ENCODE measurements at places on chromosomes 6 and 20.

DNA sequence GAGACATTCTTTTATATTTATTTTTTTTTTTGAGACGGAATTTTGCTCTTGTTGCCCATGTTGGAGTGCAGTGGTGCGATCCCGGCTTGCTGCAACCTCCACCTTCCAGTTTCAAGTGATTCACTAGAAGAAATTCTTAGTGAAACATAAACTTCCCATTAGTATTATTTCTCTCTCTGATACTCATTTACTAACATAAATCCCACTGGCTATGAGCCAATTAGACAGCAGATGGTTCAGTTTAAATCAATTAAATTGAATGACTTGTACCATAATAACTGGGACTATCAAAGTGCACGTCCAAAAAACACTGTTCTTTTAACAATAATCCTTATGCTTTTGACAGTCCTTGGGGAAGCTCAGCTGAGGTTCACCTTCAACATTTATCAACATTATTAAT is 111.2 kb upstream of the PTCHD4 start:
- DNase-seq, result peak; percentile 93

DNA sequence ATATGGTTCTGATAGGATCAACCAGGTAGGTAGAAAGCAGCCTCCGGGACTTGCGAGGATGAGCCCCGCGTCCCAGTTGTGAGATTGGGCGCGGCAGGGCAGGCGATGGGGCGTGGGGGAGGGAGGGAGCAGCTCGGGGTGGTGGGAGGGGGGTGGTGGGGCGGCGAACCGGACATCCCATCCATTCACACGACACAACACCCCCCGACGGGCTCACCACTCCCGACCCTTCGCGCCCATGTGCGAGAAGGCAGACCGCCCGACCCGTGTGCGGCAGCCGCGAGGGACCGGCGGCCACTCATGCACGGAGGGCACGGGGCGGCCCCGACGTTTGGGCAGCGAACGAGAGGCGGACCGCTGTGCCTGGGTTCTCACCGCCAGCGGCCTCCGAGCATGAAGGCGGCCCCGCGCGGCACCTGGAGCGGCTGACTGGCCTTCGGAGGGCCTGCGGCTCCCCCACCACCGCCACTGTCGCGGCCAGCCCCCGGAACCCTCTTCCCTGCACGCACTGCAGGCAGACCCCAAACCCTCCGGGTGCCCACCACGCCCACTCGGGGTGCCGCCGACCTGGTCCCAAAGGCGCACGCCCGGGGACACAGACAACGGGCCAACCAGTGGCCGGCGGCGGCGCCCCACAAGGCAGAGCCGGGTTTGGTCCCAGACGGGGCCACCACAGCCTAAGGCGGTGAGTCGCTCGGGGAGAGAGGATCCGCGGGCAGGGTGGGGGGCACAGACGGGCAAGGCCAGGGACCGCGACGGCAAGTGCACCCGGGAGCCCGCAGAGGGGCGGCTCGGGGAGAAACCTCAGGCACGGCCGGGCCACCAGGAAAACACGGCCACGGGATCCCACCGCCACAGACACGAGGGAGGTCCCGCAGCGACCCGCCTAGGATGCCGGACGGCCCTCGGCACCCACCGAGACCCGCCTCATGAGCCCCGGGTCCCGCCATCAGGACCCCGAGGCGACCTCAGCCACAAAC is 769.2 kb upstream of the DEFB115 start:
- no peak for DNase-seq

DNA sequence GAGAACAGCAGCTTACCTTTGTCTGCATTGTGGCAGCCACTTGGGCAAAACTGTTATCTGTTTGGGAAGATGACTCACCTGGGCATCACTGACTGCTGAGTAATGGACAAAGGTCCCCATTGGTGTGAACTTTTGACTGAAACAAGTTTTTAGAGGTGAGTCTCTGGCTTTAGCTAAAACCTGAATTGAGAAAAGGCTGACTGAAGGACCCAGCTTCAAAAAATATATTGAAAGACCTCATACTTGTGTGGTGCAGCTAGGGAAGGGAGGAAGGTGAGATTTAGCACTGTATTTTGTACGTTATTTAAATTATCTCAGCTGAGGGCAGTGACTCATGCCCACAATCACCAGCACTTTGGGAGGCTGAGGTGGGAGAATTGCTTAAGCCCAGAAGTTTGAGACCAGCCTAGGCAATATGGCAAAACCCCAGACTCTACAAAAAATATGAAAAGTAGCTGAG is 4.5 kb upstream of the CITED2 start:
- no peak for DNase-seq

GRCh38 chr20:63635431-63636141 is 8.7 kb upstream of the GMEB2 start:
- DNase-seq, result no peak

GRCh38 chr6:13194852-13195251 is 133.5 kb downstream of the TBC1D7 start:
- no peak for DNase-seq

GRCh38 chr6:16129623-16130401 is 926 bp downstream of the MYLIP start:
- peak; percentile 60 for DNase-seq

- DNase-seq, result no peak
These were observed 46.3 kb downstream of the PPP1R14C start for GRCh38 chr6:150189122-150189521.

DNA sequence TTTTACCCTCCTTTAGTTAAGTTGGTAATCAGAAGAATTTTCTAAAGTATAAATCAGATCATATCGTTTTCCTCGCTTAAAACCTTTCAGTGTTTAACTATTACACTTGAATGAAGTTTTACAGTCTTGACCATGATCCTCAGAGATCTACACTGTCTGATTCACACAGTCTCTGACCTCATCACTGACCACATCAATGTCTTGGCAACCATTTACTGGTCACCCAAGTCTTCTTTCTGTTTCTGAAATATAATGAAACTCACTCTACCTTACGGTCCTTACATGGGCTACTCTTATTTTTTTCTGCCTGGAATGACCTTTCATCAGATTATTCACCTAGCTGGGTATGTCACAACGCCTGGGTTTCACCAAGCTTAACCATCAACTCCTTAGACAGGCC is 71.4 kb downstream of the ADGB start:
- DNase-seq, result no peak

- DNase-seq, result peak; percentile 54
These were observed 8.0 kb upstream of the NKX2-2 start for GRCh38 chr20:21521596-21522480.

DNA sequence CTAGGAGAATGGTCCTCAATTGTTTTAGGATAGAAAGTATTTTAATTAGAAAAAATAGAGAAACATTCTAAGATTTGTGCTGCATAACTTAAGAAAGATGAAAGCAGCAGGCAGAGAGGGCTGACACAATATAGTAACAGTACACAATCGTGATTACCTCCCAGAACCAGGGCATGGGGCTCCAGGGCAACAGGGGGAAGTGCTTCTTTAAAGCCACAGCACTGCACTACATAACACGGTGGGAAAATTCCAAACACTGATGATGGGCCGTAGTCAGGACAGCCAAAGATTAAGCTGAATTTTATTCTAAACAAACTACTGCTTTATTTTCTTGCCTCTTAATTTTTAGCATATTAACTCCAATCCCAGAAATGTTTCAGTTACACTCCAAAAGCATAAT is 14.4 kb downstream of the EXOC2 start:
- no peak for DNase-seq

DNA sequence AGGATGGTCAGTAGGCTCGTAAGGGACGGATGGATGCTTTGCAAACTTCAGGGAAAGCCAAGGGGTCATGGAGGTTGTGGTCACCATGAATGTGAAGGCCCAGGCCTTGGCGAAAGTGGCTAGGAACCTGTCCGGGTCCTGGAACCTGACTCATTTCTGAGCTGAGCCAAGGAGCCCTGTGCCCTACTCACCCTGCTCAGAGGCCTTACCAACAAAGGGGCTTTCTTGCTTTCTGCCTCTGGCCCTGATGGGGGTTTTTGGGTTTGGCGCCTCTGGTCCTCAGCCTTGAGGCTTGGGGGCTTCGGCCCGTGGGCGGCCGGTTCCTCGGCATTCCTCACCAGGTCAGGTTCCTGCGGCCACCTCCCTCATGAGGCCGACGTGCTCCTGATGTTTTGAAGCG is 155.1 kb downstream of the DTNBP1 start:
- DNase-seq, result no peak

GRCh38 chr20:48594533-48594932 is 233.3 kb downstream of the PREX1 start:
- no peak for DNase-seq

DNA sequence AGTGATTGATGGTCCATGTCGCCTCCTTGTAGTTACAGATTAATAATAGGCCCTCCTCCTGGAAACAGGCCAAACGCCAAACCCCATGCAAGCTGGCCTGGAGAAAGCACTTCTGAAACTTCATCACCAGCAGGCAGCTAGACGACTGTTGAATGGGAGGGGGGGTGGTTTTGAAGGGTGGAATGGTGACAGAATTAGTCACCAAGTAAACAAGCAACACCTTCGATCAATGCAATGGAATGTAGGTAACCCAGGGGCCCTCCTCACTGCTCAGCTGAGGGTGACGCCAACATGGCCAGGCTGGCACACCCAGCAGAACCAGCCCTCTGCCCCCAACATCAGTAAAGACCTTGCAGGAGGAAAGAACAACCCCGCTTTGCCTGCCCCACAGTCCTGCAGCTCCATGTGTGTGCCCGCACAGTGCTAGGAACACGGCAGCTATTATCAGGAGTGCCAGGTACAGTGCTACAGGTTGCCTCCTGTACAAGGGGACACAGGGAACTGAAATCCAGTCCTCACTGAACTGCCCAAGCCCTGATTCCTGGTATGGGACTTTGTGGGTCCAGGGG is 2.7 kb downstream of the BCAS1 start:
- DNase-seq, result peak; percentile 67

GRCh38 chr20:8213270-8213669 is 81.2 kb downstream of the PLCB1 start:
- DNase-seq, result no peak

DNA sequence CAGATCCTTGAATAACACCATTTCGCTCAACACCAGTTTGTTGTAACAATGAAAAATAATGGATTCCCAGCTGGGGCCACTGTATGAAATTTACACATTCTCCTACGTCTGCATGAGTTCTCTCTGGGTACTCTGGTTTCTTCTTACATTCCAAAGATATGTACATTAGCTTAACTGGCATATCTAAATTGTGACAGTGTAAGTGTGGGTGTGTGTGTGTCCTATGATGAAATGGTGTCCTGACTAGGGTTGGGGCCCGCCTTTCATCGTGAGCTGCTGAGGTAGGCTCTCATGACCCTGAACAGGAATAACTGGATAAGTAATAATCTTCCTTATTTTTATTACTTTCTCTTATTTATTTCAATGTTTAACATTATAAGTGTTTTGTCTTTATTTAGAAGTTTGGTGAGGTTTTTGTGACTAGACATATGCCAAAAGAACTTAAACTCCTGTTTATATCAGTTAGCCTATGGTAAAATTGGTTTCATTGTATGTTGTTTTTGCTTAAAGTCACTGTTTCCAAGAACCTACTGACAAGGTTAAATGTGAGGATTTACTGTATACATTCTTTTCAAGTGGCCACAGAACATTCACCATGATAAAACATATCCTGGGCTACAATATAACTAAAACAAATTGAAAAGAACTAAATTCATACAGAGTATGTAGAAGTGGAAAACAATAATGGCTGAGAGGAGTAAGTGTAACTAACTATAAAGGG is 42.4 kb downstream of the RBL1 start:
- no peak for DNase-seq

DNA sequence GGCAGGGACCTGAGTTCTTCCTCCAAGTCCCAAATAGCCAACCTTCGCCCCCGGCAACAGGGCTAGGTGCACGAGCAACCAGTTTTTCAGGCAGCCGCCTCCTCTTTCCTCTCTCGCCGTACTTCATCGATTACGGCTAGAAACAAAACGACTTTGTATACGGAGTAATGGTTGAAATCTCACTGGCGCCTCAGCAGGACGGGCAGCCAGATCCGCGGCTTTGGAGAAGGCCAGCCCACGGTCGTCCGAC is 333 bp upstream of the SMIM13 start:
- no peak for DNase-seq

- DNase-seq, result no peak
These were observed 766 bp downstream of the OLIG3 start for GRCh38 chr6:137493218-137494038.

- DNase-seq, result no peak
These were observed 28.9 kb downstream of the VEGFA start for GRCh38 chr6:43798688-43799444.

DNA sequence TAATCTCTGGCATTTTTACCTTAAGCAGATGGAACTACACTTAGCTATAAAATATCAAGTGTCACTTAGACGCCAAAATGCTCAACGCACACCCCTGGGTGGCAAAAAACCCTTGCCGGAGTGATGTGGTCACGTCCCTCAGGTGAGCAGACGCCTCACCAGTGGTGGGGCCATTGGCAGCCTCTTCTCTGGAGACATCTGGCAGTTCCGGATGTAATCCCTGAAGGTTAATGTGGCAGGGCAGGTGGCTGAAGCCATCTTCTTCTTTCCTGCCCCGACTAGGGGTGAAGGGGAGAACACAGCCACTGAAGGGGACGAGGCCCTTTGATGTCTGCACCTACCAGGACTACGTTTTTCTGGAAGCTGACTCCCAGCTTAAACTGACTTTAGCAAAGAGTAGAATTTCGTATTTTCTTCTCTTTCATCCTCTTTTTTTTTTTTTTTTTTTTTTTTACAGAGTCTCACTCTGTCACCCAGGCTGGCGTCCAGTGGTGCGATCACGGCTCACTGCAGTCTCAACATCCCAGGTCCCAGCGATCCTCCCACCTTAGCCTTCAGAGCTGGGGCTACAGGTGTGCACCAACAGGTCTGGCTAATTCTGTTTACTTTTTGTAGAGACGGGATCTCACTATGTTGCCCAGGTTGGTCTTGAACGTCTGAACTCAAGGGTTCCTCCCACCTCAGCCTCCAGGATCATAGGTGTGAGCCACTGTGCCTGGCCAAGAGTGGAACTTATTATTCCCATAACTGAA is 152.1 kb downstream of the TTLL2 start:
- DNase-seq, result no peak

GRCh38 chr6:2746557-2747061 is 4.1 kb downstream of the MYLK4 start:
- DNase-seq, result no peak

GRCh38 chr6:3723966-3724365 is 27.5 kb downstream of the PXDC1 start:
- DNase-seq, result no peak

GRCh38 chr6:110270165-110270564 is 88.0 kb downstream of the METTL24 start:
- DNase-seq, result no peak

All from NCI-H1105 treated with DMSO at 0.1 percent for 48 hours (cell line).